ENCODE measurements at places on chromosomes 3 and 15. TPM values are rescaled to one million over a fixed set of nuclear protein-coding genes. Genes with fewer than 3 reads are reported as not detected.

Gene OR5H2
- polyA plus RNA-seq: not detected

Gene SH3GL3
- 16.8 TPM for polyA plus RNA-seq

Gene TRMT10C
- 4.8 TPM for polyA plus RNA-seq

Gene GP9
- polyA plus RNA-seq: not detected

Gene GRAMD1C
- polyA plus RNA-seq: 3.0 TPM

Gene LMOD3
- 0.15 TPM for polyA plus RNA-seq

Gene TRIM69
- polyA plus RNA-seq: 39.7 TPM

Gene CAND2
- 10.3 TPM for polyA plus RNA-seq

Gene GATM
- polyA plus RNA-seq: 58.9 TPM

Gene SCN11A
- polyA plus RNA-seq: not detected

Gene TFG
- polyA plus RNA-seq: 94.0 TPM

Gene RBP2
- polyA plus RNA-seq: not detected

All from brain (organoid and tissue), 16 donors.